ENCODE measurements at places on chromosomes 2 and 18. TPM values are rescaled to one million over a fixed set of nuclear protein-coding genes. Genes with fewer than 3 reads are reported as not detected.

The ACMSD gene
- total RNA-seq, result not detected

The FEV gene
- total RNA-seq, result not detected

The GKN2 gene
- total RNA-seq, result not detected

The PSMA8 gene
- total RNA-seq, result not detected

The FBXO48 gene
- total RNA-seq, result 1.1 TPM

The FAM161A gene
- total RNA-seq, result 1.3 TPM

The SPOPL gene
- total RNA-seq, result 20.4 TPM

The NEU2 gene
- not detected for total RNA-seq

The MROH2A gene
- total RNA-seq, result not detected

Measured in right cardiac atrium (tissue), 5 donors.